Right lung (tissue), 10 donors: ENCODE measurements at places on chromosomes 4 and X. TPM values are rescaled to one million over a fixed set of nuclear protein-coding genes. Genes with fewer than 3 reads are reported as not detected.

DNA sequence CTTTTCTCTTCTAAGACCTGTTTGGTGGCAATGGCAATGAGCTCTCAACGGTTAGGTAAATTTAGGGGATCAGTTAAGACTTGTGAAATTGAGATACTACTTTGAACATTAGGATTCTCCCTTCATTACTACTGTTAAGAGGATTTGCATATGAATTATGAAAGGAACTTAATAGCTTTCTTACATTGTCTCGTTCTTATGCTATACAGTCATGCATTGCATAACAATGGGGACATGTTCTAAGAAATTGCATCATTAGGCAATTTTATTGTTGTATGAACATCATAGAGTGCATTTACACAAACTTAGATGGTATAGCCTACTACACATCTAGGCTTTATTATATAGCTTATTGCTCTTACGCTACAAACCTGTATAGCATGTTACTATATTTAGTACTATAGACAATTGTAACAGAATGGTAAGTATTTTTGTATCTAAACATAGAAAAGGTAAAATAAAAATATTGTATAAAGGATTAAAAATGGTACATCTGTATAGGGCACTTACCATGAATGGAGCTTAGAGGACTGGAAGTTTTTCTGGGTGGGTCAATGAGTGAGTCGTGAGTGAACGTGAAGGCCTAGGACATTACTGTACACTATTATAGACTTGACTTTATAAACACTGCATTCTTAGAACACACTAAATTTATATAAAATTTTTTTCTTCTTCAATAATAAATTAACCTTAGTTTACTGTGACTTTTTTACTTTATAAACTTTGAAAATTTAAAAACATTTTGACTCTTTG lies 62.5 kb downstream of the PAQR3 start:
- DNase-seq: no peak

- no peak for DNase-seq
These were observed 516.3 kb downstream of the BCOR start for GRCh38 chrX:39581411-39581810.

DNA sequence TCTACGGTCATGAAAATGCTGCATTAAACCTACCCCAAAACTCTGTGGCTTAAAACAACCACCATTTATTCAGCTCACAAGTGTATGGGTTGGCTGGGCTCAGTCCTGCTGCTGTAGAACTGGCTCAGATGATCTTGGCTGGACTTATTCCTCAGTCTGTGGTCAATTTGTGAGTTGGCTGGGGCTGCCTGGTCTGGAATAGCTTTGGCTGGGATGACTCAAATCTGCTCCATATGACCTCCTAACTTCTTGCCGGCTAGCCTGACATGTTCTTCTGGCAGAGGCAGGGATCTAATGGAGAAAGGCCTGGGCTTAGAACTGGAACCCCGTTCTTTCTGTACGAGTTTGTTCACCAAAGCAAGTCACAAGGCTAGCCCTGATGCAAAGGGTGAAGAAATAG lies 71.7 kb downstream of the CFAP299 start:
- no peak for DNase-seq

GRCh38 chr4:158809611-158810486 lies 41.0 kb downstream of the FNIP2 start:
- DNase-seq: peak; percentile 57

DNA sequence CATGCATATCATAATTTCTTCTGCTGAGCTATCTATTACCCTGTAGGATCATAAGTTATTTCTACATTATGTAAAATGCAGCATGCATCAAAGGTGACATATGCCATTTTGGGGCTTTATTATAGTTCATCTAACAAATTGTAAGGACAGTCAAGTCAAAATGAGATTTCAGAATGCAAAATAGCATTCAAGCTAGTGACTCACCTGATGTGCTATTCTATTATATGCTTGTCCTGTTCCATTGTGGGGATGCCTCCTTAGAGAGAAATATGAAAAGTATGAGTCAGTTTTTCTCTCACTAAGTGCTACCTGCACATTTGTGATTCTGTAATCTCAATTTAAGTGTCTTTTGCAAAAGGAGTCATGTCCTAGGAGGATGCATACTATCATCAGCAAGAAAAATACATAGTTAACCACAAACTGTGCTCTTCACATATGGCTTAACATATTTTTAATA lies 647.0 kb upstream of the PCDH10 start:
- no peak for DNase-seq

GRCh38 chr4:120432301-120432860 lies 365.7 kb upstream of the MAD2L1 start:
- peak; percentile 73 for DNase-seq

- DNase-seq: no peak
These were observed 4.8 kb downstream of the SH3BP2 start for GRCh38 chr4:2797545-2798305.

GRCh38 chr4:30757357-30757756 lies 37.2 kb downstream of the PCDH7 start:
- DNase-seq: no peak

DNA sequence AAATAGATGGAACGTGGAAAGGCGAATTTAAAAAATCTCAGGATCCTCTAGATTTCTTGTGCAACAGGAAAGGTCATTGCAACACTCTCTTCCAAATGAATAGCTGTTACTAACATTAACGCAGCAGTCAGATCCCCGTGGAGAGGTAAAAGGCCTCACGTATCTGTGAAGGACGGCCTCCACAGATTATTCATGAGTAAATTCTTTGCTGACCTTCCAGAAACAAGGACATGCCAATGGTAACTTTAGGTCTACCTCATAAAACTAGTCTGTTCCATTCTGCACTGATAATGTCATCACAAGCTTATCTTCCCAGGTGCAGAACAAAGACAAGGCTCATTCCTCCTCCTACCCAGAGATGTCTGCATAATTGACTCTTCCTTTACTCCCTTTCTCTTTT lies 16.1 kb upstream of the REPS2 start:
- no peak for DNase-seq

DNA sequence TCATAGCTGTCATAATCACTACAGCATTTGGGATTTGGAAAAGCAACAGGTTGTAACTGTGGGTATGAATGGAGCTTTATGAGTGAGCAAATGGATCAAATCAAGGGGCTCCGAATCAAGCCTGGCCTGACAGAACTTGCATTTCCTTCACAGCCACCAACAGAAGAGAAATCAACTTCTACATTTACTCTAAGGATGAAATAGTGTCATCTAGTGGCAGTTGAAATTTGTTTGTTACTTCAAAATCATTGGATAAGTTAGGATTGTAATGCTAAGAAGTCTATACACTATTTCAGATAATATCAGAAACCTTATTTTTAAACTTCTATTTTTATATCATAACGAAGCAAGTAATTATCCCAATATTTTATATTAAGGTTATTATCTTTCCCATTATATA lies 10.7 kb upstream of the WDR17 start:
- DNase-seq: no peak

GRCh38 chr4:41532882-41533281 lies 5.1 kb upstream of the LIMCH1 start:
- DNase-seq: no peak

DNA sequence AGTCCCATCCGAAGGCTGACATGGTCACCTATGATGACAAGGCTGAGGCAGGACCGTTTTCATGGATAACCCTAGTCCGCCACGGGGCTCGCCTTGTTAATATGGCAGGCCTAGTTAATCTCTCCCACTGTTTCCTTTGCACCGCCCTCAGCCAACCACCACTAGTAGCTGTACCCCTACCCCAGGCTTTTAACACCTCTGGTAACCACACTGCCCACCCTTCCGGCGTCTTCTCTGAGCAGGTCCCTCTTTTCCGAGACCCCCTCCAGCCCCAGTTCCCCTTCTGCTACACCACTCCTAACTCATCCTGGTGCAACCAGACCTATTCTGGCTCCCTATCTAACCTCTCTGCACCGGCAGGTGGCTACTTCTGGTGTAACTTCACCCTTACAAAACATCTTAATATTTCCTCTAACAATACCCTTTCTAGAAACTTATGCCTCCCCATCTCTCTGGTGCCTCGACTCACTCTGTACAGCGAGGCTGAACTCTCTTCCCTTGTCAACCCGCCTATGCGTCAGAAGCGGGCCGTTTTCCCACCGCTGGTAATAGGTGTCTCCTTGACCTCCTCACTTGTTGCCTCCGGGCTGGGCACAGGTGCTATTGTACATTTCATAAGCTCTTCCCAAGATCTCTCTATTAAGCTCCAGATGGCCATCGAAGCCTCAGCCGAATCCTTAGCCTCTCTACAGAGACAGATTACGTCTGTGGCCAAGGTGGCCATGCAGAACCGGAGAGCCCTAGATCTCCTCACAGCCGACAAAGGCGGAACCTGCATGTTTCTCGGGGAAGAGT lies 964.4 kb downstream of the RPA4 start:
- DNase-seq: no peak

DNA sequence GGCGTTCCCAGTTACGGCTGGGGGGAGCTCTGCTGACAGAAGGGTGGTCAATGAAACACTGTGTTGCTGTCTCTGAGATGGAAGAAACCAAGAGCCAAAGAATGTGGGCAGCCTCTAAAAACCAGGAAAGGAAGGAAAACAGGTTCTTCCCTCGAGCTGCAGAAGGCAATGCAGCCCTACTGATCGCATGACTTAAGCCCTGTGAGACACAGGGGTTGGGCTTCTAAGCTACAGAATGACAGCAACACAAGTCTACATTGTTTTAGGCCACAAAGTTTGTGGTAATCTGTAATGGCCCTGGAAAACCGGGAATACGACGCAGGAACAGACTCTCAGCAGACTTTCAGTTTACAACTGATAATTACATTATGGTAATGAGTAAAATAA lies 38.2 kb upstream of the MTNR1A start:
- DNase-seq: no peak

DNA sequence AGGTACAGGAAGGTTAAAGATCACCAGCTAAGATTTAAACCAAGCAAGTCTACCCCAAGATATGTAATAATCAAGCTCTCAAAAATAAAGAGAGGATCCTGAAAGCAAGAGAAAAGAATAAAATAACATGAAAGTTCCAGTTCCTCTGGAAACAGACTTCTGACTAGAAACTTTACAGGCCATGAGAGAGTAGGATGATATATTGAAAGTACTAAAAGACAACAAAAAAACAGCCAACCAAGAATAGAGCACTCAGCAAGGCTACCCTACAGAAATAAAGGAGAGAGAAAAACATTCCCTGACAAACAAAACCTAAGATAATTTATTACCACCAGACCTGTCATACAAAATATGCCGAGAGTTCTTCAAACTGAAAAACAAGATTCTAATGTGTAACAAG lies 450.5 kb downstream of the ARAP2 start:
- DNase-seq: no peak

DNA sequence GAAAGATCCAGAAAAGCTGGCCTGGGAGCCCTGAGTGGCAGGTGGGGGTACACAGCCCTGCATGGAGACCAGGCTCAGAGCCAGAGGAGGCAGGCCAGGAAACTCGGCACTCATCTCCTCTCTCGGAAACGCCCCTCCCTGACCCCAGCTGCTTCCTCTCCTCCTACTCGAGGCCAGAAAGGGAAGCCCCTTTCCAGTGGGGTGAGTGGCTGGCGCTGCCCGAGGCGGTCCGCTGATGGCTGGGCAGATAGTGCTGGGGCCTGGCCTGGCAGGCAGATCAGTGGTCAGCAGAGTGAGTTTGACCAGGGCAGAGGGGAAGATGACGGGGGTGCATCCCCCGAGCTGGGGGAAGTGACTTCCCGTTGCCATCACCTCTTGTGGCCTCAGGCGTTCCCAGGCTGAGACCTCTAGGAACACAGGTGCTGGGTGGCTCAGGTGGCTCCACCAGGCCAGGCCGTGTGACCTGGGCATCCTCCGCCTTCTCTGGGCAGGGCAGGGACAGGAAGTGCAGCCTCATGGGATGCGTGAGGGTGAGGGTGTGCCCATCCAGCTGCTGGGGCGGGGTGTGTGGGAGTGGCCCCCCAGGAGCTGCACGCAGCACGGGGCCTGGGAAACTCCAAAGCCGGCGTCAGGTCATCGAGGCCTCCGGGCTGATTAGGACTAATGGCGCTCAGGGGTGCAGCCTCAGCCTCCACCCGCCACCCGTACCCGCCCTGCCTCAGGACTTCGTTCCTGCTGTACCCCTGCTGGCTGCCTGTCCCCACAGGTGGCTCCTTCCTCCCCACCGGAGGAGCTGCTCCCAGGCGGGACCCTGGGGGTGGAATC lies 5.7 kb downstream of the SH3BP2 start:
- DNase-seq: peak; percentile 68

GRCh38 chr4:101968364-101968763 lies 177.8 kb downstream of the BANK1 start:
- DNase-seq: no peak

GRCh38 chr4:93633721-93634120 lies 194.8 kb upstream of the ATOH1 start:
- no peak for DNase-seq

DNA sequence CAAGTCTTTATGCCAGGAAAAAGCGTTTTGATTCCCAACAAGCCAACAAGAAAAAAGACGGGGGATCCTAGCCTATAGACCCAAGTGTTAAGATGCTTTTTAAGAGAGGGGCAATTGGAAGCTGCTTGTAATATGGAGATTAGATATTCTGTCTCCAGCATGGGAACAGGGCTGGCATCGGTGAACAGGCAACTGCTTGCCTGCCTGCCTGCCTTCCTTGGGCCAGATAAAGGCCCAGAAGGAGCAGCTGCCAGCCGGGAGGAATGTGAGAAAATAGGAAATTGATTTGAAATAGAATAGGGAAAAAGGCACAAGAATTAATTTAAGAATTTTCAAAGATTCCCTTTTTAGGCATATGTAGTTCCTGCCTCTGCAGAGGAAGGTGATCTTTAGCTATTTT lies 192.2 kb downstream of the TENM3 start:
- DNase-seq: no peak

GRCh38 chr4:179797738-179798137 lies 2355.5 kb upstream of the AGA start:
- DNase-seq: no peak

- DNase-seq: no peak
These were observed 104.9 kb downstream of the AMELX start for GRCh38 chrX:11398139-11398538.

DNA sequence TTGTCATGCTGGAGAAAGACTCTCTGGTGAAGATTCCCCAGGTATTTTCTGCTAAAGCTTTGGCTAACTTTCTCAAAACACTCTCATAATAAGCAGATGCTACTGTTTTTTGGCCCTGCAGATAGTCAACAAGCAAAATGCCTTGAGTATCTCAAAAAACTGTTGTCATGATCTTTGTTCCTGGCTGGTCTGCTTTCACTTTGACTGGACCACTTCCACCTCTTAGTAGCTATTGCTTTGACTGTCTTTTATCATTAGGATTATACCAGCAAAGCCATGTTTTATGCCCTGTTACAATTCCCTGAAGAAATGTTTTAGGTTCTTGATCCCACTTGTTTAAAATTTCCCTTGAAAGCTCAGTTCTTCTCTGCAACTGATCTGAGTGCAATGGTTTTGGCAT lies 231.5 kb downstream of the SLC7A11 start:
- DNase-seq: no peak

- peak; percentile 39 for DNase-seq
These were observed 125.8 kb downstream of the PPEF1 start for GRCh38 chrX:18833071-18833731.

The GAGE12J gene
- polyA plus RNA-seq: not detected

The TLL1 gene
- polyA plus RNA-seq: 7.2 TPM

The NSDHL gene
- 24.3 TPM for polyA plus RNA-seq

The AREG gene
- 1.5 TPM for polyA plus RNA-seq

The CT45A2 gene
- 17.7 TPM for polyA plus RNA-seq

The ARHGAP24 gene
- polyA plus RNA-seq: 30.6 TPM

The GAGE2A gene
- not detected for polyA plus RNA-seq

The ZNF711 gene
- 91.3 TPM for polyA plus RNA-seq

The SPOCK3 gene
- 1.8 TPM for polyA plus RNA-seq
